ENCODE measurements at places on chromosomes 2 and 18. TPM values are rescaled to one million over a fixed set of nuclear protein-coding genes. Genes with fewer than 3 reads are reported as not detected.
A peak's percentile ranks its signal among the peaks of the same experiment; 100 is the strongest.

The FAP gene
- total RNA-seq = not detected

The GALNT5 gene
- total RNA-seq = 0.08 TPM

The ZBTB7C gene
- 0.40 TPM for total RNA-seq

The GCG gene
- not detected for total RNA-seq

The DNAJB2 gene
- total RNA-seq = 153 TPM

DNA sequence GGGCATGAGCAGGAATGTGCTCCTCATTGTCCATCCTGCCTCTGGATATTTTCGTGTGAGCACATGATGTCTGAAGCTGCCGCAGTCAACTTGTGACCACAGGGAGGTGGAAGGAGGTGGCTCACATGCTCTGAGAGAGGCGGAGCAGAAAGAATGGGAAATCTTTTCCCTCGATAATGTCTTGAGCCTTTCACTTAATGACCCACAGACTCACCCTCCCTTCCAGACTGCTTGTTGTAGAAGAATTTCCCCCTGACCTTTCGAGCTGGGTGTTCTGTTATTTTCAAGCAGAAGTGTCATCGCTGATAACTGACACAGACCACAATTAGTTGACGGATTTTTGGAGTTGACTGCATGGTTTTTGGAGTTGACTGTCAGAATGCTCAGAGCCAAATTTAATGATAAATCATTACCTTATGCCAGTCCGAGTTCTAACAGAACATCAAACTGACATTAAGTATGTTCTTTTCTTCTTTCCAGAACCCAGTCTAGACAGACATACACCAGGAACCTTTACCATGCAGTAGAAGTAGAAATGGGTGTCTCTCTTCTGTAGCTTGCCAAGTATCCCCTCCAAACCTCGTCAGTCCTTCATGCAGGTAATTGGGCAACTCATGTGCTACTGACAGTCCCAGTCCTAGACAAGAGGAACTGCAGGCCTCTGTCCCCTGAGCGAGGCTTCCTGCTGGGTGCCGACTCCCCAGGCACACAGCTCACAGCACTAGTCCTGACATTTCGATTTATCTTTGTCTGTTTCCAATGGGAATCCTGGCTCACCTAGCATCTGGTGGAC, 29.4 kb upstream of the RTTN start:
- ATAC-seq = no peak

DNA sequence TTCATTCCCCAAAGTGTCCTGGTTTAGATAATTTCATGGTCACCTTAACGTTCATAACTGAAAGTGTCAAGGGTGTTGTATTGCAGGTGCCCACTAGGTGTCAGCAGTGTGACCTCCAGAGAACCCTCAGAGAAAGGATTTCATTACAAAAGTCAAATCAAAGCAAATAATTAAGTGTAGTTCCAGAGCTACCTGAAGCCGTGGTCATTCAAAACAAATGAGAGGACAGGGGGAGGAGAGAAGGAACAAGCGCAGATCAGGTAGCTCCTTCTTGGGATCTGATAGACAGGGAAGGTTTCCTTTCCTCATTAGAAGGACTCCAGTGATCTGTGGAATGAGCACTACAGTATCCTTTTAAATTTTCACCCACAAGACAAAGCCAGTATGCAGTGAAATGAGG, at the start of gene SLC9A4:
SLC9A4 (plus strand) TSS at position 207 of the 400 bp plus-strand sequence. CDS start 534 bp downstream, outside the sequence.
- ATAC-seq = no peak

- ATAC-seq = peak; percentile 6
Observed at GRCh38 chr2:7745369-7745768, 828.2 kb downstream of the RNF144A start.

DNA sequence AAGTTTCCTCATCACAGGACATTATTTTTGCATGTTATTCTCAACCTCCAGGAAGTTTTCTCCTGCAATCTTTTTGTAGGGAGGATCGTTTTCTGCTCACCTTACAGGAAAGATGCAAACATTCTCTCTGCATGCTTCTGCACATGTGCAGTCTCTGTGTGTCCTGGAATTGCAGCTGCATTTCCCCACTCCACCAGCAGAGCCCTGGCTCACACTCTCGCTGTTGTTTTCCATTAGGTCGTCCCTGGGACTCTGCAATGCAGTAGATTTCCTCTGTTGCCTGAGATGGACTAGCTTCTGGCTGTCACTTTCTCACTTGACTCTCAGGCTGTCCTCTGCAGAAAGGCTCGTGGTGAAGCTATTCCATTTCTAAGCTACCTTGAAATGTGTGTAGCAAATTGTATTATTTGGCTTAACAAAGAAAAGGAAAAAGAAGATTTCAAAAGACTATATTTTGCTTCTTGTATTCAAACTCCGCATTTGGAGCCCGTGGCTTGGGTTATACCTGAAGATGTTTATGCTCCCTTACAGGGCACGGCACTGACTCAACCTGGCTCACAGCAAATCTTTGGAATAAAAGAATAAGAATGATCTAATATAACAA, 346.7 kb downstream of the RAD51AP2 start:
- ATAC-seq = no peak

GRCh38 chr2:160269365-160269764, 69.3 kb upstream of the ITGB6 start:
- ATAC-seq = peak; percentile 40

DNA sequence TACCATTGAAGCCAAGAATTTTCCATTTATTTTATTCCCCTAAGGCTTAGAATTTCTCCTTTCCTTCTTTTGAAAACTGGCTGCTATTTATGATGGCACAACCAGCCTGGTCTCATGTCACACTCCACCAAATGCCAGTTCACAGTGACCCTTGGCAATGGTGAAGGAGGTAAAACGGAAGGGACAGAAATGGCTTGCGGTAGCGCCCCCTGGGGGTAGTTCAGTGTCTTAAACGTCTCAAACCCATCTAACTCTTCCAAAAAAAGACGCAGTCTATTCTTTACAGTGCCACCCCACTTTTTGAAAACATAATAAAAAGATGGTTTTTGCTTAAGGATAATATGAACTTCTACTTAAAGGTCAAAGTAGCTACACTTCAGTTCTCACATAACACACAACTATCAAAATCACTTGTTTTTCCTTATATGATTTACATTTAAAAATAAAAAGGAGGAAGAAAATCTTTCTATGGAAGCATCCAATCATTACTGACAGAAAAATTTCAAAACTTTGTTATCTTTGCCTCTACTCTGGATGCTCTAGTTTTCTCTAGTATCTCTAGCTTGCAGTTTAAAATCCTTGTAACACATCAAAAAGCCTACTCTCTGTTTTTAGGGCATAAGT, 28.0 kb downstream of the PNO1 start:
- peak; percentile 51 for ATAC-seq

DNA sequence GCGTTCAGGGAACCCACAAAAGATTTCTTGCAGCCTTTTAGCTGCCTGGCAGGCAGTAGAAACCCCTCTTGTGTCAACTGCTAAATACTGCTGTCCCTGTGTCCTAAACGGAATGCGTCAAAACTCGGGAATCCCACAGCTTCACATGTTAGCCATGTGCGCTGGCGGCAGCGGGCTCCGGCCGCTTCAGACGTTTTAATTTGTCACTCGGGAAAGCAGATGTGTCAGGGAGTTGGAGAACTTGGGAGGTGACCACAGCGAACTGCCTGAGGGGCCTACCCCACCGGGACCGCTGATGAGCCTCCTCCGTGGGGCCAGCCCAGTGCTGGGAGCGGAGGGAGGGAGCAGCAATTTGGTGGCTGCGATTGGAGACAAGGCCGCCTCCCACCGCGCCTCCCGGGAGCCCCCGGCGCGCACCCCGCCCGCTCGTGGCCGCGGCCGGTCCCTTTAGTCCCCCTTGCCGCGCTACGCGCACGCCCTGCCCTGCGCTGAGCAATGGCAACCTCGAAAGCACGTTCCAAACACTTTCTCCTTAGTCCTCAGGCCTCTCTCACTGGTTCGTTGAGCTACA, 146.1 kb upstream of the SATB2 start:
- no peak for ATAC-seq

DNA sequence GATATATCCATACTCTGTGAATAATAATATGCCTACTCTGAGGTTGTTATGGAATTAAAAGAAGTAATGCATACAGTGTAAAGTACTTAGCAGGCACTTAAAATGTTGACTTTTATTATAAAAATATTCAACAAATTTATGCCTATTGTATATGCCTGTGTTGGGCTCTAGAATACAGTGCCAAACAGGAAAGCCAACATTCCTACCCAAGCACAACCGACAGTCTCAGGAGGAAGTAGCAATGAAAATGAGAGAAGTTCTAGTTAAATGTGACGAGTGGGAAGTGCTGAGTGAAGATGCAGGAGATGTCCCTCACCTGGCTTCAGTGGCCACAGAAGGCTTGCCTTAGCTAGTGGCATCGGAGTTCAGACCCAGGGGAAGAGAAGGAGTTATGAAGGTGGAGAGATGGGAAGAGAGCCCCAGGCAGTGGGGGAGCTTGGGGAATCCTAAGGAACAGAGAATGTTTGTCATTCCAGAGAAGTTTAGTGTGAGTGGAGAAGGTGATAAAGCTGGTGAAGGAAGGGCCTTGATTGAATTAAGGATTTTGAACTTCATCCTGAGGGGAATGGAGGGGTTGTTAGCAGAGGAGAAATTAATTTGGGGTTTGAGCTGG, 105.4 kb upstream of the CNGA3 start:
- no peak for ATAC-seq

Measured in activated T-helper 17 cell treated with anti-CD3 and anti-CD28 coated beads, Interleukin-2, amount 50 U/mL, for 72 hours (primary cell).